ENCODE measurements at places on chromosomes 13 and 19.
A peak's percentile ranks its signal among the peaks of the same experiment; 100 is the strongest.

GRCh38 chr19:22935151-22935550 lies 67.8 kb downstream of the ZNF728 start:
- no peak for DNase-seq

- no peak for DNase-seq
Observed at GRCh38 chr19:29779921-29780320, 31.9 kb upstream of the CCNE1 start.

DNA sequence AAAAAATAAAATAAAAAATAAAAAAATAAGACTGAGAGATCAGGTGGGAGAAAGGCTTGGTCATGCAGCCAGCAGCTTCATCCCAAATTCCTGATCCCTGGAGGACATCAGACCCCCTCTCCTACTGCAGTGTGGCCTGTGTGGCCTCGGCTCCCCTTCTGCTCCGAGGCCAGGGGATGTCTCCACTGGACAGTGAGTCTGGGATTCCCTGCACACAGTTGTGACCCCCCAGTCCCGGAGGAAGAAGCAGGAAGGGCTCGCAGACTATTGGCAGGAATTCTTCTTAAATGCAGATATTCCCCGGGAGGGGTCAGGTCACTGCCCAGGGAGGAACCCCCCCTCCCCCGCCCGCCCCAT lies 41.9 kb downstream of the ZNF627 start:
- no peak for DNase-seq

- DNase-seq = no peak
Observed at GRCh38 chr13:105997581-105998550, 537.6 kb downstream of the EFNB2 start.

DNA sequence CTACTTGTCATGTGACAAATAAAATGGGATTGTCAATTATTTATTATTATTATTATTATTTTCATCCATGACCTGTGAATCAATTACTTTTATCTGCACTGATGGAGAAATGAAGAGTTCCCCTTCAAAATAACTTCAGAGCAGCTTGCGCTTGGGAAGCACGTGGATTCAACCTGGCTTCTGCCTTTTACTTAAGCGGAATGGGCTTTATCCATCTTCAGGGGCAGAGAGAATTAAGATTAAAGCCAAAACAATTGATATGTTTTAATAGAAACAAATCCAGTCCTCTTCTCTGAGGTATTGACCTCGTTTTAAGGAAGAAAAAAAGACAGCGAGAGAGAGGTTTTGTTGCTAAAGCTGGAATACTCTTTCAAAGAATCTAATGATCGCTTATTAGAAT lies 876 bp downstream of the SACS start:
- DNase-seq = no peak

DNA sequence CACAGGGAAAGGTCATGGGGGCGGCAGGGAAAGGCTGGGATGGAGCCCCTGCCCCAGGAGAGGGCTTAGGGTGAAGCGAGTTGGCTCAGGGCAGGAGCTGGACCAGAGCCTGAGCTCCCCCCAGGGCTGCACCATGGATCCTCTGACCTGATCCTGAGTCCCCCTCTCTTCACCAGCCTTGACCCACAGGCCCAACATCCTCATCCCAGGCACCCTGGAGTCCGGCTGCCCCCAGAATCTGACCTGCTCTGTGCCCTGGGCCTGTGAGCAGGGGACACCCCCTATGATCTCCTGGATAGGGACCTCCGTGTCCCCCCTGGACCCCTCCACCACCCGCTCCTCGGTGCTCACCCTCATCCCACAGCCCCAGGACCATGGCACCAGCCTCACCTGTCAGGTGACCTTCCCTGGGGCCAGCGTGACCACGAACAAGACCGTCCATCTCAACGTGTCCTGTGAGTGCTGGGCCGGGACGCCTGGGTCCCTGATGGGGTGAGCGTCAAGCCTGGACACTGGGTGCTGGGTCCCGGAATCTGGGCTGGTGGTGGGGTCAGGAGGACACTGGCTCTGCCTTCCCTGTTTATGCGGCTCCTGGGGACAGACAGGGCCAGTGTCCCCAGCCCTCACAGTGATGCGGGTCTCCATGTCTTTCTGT lies 842 bp downstream of the SIGLEC9 start:
- DNase-seq = no peak

- no peak for DNase-seq
Observed at GRCh38 chr19:32231020-32231419, 114.4 kb upstream of the ZNF507 start.

GRCh38 chr13:110561344-110562035 lies at the start of gene RAB20:
TSS of gene RAB20 (minus strand) at chr13:110561722. CDS start at chr13:110561519, 203 bp downstream.
- peak; percentile 30 for DNase-seq

- DNase-seq = no peak
Observed at GRCh38 chr13:74743992-74744391, 609.8 kb upstream of the KLF12 start.

DNA sequence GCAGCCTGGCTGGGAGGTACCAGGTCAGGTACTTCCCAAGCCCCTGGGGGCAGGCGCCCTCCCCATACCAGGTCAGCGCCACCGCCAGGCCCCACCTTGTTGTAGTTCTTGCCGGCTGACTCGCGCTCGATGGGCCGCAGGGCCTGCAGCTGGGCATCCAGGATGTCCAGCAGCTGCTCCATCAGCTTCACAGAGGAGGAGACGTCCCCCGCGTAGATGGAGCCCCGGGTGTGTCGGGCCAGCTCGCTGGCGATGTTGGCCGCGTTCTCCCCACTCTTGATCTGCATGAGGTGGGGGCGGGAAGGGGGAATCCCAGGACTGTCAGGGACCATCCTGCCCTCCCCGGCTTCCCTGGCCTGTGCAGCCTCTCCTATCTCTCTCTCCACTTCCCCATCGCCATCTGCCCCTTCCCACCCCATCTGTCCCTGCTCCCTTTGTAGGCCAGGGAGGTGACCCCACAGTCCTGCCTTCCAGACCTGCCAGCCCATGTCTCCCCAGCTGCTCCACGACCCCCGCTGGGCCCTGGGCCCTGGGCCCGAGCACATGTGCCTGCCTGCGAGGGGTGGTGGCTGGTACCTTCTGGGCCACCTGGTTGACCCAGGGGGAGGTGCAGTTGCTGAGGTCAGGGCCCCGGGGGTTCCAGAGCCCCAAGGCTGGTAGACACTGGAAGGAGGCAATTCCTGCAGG lies 23.8 kb upstream of the ASF1B start:
- DNase-seq = no peak

DNA sequence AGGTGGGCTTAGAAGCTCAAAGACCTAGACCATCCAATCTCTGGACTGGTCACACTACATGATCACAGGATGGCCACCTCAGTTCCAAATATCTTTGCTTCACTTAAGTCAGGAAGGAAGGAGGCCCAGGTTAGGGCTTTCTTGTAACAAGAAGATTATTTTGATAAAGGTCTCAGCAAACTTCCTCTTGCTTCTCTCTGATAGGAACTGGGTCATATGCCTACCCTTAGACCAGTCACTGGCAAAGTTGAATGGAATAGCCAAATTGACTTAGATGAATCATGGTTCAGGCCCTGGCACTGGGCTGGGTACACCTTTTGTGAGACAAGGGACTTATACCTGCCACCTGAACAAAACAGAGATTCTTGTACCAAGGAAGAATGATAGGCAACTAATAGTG lies 11.0 kb downstream of the FRY start:
- DNase-seq = no peak

DNA sequence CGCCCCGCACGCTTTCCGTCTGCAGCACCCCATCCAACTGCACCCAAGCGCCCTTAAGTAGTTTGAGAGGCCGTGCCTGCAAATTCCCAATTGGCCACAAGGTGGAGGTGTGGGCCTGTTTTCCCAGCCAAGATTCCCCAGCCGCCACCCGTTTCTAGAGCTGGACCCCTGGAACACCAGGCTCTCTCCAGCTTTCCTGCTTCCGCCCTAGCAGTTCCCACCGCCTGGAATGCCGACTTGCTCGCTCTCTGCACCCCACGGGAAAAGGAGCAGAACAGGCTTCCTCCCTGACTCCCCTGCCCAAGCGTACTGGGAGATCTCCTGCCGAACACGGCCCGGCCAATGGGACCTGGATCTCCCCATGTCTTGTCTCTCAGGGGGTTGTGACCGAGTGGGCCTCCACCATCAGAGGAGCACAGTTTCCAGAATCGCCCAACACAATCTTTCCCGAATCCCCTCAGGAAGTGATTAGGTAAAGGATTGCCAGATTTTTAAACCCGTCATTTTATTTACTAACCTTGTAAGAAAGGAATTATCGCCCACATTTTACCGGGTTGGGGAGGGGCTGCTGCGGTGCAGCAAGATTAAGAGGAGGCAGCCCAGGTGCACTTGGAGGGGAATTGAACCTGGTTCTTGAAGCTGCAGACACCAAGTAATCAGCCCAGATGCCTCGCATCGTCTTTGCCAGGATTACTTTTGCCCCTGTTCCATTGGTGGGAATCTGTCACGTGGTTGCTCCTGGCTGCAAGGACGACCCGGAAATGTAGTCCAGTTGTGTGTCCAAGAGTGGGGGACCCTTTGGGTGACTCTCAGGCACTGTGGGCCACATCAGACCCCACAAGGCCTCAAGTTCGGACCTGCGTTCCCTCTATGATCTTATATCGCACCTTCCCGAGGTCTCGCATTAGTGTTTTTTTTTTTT lies 3.5 kb upstream of the NAPSA start:
- peak; percentile 50 for DNase-seq

DNA sequence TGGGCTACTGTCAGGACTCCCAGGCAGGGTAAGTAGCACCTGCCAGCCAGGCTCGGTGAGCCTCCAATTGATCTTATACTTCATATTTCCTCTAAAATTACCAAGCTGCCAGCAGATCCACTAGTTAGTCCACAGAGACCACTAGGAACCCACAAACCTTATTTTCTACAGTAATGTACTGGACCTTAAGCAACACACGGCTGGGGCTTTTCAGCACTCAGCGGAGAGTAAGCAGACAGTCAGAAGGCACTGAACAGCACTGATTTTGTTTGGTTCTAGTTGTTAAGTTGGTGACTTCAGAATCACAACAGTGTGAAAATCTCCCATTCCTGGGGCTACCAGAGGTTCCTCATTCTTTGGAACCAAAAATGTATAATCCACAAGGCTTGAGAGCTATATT lies 56.1 kb downstream of the MRPL57 start:
- DNase-seq = no peak

GRCh38 chr19:46863818-46864629 lies 3.2 kb downstream of the ARHGAP35 start:
- no peak for DNase-seq

GRCh38 chr19:30423481-30423880 lies 51.3 kb downstream of the ZNF536 start:
- no peak for DNase-seq

DNA sequence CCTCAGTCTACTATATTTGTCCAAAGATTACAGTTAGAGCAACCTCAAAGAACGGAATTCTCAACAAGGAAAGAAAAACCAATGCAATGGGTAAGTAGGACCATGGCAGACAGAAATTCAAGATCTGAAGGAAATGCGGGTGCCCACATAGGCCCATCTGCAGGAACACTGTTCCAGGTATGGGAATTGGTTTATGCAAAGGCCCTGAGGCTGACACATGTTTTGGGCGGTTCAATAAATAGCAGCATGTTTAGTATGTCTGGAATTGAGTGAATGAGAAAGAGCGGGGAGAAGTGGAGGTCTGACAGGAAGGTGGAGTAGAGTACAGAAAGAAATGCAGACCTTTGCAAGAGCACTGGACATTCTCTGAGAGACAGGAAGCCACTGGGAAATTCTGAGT lies 164.7 kb upstream of the KLF12 start:
- DNase-seq = no peak

DNA sequence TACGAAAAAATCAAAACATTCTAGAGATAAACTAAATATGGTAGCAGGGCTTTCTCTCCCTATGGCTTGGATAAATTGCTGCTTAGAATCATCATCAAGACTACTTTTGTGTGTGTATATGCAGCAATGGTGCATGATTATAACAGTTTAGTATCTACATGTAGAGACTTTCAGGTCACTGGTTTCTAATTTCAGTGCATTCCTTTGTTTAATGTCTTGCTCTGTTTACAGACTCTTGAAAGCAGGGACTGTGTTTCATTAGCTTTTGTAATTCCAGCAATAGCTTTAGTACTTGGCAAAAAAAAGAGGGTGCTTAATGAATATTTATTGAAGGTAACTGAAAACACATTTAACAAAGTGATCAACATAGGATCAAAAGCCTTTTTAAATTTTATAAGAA lies 420.7 kb downstream of the PCDH9 start:
- no peak for DNase-seq

GRCh38 chr13:32247887-32248286 lies 67.3 kb downstream of the ZAR1L start:
- DNase-seq = no peak

GRCh38 chr13:74287724-74288169 lies 153.5 kb upstream of the KLF12 start:
- peak; percentile 68 for DNase-seq

GRCh38 chr13:76387566-76387965 lies 498.6 kb downstream of the KCTD12 start:
- no peak for DNase-seq

- DNase-seq = no peak
Observed at GRCh38 chr19:18802354-18802753, 11.2 kb upstream of the COMP start.

DNA sequence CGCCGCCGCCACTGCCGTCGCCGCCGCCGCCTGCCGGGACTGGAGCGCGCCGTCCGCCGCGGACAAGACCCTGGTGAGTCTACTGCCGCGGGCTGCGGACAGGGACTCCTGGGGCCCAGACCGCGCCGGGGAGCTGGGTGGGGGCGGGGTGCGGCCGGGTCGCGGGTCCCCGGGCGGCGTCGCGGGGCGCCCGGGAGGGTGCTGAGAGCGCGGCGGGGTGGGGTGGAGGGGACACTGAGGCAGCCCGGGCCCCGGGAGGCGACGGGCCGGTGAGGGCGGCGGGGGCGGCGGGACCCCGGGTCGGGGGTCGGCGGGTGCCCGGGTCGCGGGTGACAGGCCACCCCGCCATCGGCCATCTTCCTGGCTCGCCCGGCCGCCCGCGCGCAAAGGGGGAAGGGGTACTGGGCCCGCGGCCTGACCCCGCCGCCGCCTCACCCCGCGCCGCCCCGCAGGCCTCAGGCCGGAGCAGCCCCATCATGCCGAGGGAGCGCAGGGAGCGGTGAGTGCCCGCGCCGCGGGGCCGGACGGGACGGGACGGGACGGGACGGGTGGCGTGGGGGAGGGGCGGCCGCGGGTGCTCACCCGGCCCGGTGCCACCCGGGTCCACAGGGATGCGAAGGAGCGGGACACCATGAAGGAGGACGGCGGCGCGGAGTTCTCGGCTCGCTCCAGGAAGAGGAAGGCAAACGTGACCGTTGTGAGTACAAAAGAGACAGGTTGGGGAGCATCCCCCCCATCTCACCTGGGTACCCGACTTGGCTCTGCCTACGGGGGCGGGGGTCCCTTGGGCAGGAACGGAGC lies 489 bp downstream of the CCNE1 start:
- DNase-seq = no peak

DNA sequence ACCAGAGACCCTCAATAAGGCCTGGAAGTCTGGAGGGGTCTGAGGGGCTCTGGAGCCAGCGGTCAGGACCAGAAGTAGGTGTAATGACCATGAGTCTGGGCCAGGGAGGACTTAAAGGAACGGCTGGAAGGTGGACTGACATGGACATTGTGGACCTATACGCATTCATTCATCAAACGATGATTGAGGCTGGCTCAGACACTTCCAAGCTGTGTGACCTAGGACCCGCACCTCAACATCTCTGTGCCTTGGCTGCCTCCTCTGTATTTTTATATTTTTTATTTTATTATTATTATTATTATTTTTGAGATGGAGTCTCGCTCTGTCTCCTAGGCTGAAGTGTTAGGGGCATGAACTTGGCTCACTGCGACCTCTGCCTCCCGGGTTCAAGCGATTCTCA lies 9.3 kb upstream of the LRRC25 start:
- no peak for DNase-seq

- no peak for DNase-seq
Observed at GRCh38 chr19:13979686-13980085, 26.4 kb downstream of the RFX1 start.

GRCh38 chr19:48573163-48573505 lies 21.2 kb downstream of the SULT2B1 start:
- no peak for DNase-seq

- DNase-seq = no peak
Observed at GRCh38 chr19:16232568-16232967, 34.9 kb downstream of the AP1M1 start.

Measured in stimulated activated CD8-positive, alpha-beta memory T cell treated with anti-CD3 and anti-CD28 coated beads, Interleukin-2, amount 100 ng/mL, for 1 hour (primary cell).